ENCODE measurements at places on chromosomes 2 and 18. TPM values are rescaled to one million over a fixed set of nuclear protein-coding genes. Genes with fewer than 3 reads are reported as not detected.

DNA sequence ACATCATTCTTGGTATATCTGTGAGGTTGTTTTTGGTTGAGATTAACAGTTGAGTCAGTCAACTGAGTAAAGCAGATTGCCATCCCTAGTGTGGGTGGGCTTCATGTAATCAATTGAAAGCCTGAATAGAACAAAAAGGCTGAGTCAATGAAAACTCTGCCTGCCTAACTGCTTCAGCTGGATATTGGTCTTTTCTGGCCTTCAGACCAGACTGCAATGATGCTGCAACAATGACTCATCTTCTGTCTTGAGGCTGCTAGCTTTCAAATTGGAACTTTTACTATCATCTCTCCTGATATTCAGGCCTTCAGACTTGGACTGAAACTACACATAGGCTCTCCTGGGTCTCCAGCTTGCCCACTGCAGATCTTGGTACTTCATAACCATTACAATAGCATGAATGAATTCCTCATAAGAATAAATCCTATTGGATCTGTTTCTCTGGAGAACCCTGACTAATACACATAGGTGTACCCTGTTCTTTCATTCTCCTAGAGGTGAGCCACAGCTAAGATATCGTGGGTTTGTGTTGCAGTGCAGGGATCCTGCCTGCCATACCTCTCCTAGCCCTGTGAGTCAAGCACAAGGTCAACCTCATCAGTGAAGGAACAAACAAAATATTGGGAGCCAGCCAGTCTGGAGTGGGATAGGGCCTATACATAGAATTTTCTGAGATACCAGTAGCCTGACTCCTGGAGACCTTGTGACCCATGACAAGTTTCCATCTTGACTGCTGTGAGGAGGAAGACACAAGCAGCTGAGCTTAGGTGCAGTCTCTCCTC, 473.8 kb downstream of the DCC start:
- no peak for DNase-seq

GRCh38 chr18:23453680-23454058, 582 bp downstream of the RIOK3 start:
- DNase-seq: no peak

- DNase-seq: no peak
Measured at GRCh38 chr2:23292024-23292423, 93.0 kb upstream of the KLHL29 start.

DNA sequence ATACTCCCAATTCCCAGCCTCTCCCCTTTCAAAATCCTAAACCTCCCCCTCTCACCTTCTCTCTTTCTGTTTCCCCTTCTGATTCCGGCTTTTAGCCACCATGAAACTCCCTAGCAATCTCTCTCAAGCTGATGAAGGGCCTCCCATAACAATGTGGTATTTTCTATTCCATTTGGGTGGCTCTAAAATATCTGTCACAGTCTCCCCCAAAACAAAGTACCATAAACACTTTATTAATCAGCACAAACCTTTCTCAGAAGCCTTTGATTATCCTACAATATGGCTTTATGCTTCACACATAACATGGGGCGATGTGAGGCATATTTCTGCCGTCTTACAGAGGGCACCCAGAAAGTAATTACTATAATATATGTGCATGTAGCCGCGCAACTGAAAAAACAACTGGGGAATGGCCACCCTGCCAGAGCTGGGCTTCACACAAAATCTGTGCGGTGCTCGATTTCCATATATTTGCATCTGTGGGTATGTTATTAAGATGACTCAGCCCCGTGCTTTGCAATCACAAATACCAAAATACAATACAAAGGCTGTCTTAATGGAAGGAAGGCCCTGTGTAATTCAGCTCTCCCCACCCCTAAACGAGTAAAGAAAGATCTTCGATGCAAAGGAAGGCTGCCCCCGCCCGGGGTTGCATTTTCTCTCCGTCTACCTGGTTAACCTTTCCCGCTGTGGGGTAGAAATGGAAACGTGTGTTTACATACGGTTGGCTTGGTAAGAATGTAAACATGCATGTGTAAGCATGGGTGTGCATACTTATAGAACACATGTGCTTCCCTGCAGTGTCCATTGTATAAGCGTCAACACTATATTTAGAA, 81.4 kb downstream of the CELF4 start:
- no peak for DNase-seq

DNA sequence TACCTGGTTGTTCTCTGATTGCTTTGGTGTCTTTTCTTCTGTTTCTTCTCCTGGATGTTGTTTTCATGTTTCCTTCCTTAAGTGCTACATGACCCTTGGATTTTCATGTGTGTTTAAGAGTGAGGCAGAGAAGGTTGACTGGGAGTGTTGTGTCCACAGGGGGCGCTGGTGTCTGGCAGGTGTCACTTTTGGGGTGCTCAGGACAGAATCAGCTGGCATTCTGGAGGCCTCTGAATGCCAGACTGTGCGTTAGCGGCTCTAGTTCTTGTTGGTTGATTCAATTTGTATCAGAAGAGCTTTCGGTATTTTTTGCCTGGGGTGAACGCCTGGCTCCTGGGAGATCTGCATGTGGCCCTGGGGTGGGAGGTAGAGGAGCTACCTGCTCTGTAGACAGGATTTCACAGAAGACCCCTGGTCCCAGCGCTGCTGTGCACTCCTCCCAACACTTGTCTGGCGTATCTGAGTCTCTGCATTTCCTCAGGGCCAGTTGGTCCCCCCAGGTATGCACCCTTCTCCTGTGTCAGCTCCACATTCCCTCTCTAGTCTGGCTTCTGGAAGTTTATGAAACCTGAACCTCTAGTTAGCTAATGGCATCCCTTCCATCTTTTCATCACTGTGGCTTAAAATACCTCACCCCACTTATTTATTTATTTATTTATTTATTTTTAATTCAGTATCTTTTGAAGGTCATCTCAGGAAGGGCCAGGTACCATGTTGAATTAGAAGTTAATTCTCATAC, 1.1 kb downstream of the GREB1 start:
- DNase-seq: no peak

DNA sequence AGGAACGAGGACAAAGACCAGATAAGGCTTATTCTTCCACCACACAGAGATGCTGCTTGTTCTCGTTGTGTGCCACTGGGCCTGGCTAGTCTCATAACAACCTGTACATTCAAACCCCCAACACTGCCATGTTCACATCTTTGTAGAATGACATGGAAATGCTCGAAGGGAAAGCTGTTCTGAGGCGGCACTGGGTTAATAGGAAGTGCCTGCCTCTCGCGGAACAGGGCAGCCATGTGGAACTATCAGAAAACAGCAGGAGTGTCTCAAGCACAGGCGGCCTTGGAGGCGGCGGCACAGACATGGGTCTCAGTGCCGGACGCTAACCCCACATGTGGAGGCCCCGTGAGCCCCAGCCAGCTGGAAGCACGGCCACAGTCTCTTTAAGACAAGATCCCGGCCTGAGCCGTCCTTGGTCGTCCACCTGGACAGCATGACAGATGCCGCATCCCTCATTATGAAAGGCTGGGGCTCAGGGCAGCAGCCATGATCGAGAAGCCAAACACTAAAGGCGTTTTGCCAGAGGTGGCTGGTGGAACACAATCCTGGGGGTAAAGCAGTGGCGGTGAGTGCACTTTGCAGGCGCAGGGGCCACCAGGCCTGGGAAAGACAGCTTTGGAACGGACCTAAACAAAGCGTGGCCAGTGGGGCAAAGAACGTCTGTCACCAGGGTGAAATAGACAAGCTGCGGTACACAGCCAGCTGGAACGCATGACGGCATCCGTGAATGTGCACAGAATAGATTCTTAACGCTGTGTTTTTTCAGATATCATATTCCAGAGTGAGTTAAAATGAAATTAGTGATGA, 161.0 kb downstream of the HDAC4 start:
- DNase-seq: peak; percentile 29

DNA sequence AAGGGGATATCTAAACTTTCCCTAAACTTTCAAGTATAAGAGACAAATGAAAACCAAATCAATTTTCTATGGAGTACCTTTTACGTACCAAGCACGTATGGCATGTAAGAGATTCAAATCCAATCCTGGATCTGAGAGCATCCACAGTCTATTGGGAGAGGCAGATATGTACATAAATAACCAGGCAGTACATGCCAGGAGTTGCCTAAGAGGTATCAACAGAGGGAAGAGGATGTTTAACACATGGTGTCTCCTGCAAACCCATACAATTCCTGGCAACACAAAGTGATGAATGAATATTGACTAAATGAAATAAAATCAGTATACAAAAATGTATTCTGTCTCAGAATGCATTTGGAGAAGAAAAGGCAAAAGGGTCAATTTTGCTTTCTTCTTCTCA, 116.6 kb downstream of the PIGN start:
- no peak for DNase-seq

DNA sequence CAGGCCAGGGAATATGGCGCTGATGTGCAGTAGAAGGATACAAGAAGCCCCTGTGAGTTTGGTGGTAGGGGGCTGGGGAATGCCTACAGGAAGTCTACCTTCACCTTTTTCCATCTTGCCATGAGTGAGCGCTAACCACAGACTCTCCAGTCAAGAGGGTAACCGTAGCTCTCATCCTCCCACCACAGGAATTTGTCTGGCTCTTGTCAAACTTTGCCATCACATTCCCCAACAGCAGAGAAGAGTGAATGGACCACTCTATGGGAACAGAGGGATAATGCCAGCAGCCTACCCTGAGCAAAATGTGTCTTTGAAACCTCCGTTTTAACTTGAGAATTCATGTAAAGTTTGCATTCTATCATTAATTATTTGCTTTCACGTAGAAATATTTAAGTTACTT, 168.3 kb downstream of the NRP2 start:
- DNase-seq: no peak

- no peak for DNase-seq
Measured at GRCh38 chr2:206832873-206833272, 67.5 kb downstream of the FASTKD2 start.

DNA sequence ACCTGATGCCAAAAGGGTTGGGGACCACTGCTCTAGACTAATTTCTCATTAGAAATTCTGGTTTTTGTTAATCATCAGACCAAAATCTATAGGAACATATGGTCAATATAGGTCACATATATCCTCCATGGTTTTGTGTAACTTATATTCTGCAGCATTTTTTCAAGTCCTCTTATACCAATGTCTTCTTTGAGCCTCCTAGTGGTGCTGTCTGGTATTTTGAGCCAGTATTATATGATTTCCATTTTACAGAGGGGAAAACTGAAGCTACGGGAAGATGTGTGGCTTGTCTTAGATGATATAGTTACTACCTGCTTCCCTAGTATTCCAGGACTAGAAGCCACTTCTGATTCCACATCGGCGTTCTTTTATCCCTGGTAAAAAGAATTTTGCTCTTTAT, 13.8 kb downstream of the MAPK4 start:
- DNase-seq: no peak

DNA sequence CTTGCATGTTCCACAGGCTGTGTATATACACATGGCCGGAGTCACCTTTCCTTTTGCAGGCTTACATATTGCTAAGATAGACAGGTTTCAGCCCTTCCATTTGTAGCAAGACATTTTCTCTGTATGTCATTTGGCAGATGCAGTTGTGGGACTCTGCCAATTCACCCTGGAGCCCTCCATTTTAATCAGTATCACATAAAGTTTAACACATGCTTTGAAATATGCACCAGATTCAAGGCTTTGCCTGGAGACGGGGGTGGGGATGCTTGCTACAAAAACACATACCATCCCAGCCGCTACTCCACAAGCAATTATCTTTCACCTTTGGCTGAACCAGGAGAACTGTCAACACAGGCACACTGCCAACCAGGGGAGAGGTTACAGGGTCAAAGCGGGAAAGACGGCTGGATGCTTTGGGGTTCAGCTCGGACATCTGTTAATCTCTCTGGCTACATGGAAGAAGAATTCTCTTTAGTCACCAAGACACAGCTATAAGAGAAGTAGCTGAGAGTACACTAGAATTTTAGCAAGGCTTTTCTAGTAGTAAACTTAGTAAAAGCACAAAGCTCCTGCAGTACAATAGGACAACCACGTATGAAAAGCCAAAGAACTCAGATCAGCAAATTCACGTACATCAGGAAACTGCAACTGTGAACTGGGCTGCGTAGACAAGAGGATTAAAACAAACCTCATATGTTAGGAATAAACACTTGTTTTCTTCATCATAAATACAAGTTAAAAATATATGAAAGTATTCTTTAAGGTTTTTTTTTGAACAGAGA, 130.9 kb downstream of the EXOC6B start:
- peak; percentile 53 for DNase-seq

DNA sequence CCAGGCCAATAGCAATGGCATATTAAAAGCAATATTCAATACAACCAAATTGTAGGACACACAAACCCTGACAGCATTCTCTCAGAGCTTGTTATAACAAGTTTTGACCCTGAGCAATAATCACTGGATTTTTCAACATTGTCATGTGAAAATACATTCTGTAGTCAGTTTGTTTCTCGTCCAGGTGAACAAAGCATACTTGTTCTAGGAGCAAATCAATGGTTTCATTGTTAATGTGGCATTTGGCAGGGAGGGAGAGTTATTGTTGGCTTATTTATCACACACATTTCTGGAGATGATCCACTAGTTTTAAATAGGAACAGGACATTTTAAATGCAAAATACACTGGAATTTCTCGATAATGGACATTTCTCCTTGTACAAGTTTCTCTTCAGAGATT, 69.9 kb upstream of the L3MBTL4 start:
- no peak for DNase-seq

- no peak for DNase-seq
Measured at GRCh38 chr2:189658306-189659212, 2.7 kb upstream of the ASNSD1 start.

- DNase-seq: no peak
Measured at GRCh38 chr2:160180172-160180571, 19.9 kb downstream of the ITGB6 start.

- no peak for DNase-seq
Measured at GRCh38 chr2:241736111-241736510, 1.7 kb downstream of the D2HGDH start.

DNA sequence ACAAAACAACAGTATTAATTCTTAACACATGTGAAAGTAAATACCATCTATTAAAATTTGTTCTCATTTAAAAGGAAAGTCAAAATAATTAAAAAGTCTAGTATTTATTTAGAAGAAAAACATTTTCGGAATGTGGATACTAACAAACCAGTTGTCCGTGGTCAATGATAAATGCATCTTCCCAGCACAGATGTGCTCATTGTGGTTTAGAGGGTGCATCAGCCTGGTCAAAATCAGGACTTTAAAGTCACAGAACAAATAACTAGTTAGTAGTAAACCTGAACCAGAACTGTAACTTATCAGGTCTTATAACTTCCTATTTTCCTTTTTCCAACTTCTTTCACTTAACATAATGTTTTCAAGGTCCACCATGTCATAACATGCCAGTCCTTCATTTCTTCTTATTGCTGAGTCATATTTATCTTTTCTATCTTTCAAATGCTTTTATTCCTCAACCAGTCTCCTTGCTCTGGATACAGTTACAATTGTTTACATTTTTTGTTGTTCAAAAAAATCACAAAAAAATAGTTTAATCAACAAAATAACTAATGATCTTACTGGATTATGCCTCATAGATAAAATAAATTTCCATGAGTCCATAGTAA, 55.8 kb downstream of the ID2 start:
- no peak for DNase-seq

GRCh38 chr2:37464067-37464466, 119.6 kb downstream of the QPCT start:
- no peak for DNase-seq

- no peak for DNase-seq
Measured at GRCh38 chr2:17519486-17519885, 1.2 kb upstream of the RAD51AP2 start.

Gene NEUROD1
- 2.2 TPM for total RNA-seq

Gene NXPH2
- not detected for total RNA-seq

Gene IL18R1
- total RNA-seq: 3.0 TPM

Gene FIGN
- 0.79 TPM for total RNA-seq

Gene NPPC
- total RNA-seq: not detected

Gene MAPK4
- total RNA-seq: 0.12 TPM

Gene GALNT3
- total RNA-seq: 96.3 TPM

Gene TRAK2
- total RNA-seq: 73.7 TPM

Data from left colon (tissue), 2 donors.